ENCODE measurements at places on chromosomes 6 and 20. TPM values are rescaled to one million over a fixed set of nuclear protein-coding genes. Genes with fewer than 3 reads are reported as not detected.

C2 gene
- 2.0 TPM for total RNA-seq

SMOC2 gene
- 12.3 TPM for total RNA-seq

SEL1L2 gene
- total RNA-seq: not detected

CLPSL2 gene
- total RNA-seq: 1.4 TPM

POM121L2 gene
- total RNA-seq: not detected
